ENCODE measurements at places on chromosomes 2 and 18.

- DNase-seq: no peak
Measured at GRCh38 chr2:143685421-143686078, 556.3 kb downstream of the ARHGAP15 start.

GRCh38 chr2:116674188-116674587, 1140.3 kb upstream of the DDX18 start:
- no peak for DNase-seq

DNA sequence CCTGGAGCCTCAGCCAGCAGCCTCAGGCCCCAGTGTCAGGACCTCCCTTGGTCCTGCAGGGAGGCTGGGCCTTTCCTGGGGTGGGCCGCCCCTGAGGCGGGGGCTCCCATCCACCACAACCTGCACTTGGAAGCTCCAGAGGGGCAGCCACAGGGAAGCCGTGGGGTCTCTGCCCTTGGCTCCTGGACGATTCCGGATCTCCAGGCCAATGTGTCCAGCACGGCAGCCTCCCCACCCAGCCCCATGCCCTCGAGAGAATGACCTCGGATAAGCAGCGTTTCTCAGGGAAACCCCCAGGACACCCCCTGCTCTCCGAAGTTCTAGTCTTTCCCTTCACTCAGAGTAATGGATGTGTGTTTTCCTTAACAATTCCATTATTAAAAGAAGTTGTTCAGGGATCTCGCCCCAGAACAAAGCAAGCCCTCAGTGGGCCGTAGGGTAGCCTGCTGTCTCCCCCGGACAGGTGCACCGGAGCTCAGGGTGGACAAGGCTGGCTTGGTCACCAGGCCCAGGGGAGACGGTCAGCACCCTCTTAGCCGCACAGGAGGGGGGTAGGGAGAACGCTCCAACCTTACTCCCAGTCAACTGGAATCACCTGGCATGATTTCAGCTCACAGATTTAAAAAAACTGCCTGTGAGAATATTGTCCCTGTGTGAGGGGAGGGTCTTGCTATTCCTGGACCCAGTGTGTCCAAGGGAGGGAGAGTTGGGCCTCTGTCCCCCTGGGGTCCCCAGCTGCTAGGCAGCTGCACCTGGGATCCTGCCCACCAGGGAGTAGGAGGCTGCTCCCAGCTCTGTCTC, 72.2 kb upstream of the OTOS start:
- DNase-seq: no peak

DNA sequence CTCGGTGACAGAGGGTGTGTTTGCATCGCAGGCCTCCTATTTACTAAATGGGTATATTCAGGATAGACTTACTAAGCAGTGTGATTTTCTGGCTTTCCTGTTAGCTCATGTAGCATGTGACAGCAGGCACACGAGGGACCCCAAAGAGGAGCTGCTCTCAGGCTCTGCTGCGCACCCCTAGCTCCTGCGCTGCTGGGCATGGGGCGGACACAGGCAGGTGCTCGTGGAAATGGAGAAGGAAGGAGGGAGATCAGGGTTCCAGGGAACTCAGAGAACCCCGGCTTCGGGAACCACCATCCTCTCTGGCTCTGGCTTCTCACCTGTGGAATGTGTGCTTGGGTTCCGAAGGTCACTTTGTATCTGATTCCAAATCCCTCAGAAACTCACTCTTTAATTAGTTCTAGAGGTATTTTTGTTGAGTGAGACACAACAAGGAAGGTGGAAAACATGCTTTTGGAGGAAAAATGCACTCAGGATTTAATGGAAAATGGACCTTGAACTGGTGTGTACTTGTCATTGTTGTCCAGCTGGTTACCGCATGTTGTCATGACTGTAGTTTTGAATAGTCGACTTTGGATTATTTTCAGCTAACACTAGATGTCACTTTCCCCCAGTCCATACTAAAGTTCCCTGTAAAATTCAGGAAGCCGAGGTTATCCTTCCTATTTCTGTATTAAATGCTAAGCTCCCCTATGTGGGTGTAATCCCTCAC, 3.5 kb downstream of the SNTG2 start:
- no peak for DNase-seq

DNA sequence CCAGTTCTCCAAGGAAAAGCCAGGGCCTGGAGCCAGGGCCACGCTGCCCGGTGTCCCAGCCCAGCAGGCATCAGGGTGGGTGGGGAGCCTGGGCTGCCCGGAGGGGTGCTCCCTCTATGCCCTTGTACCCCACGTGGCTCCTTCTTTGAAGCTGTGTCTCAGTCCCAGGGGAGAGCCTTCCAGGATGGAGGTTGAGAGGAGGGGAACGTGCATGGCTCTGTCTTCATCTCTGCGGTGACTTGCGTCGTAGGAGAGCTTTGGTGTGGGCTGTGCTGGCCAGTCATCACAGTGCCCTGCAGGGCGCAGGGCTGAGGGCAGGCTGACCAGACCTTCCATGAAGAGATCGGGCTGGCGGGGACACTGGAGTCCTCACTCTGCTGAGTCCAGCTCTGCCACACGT, 197.2 kb downstream of the LDLRAD4 start:
- no peak for DNase-seq

GRCh38 chr18:44557616-44558151, 123.0 kb upstream of the SETBP1 start:
- DNase-seq: no peak

DNA sequence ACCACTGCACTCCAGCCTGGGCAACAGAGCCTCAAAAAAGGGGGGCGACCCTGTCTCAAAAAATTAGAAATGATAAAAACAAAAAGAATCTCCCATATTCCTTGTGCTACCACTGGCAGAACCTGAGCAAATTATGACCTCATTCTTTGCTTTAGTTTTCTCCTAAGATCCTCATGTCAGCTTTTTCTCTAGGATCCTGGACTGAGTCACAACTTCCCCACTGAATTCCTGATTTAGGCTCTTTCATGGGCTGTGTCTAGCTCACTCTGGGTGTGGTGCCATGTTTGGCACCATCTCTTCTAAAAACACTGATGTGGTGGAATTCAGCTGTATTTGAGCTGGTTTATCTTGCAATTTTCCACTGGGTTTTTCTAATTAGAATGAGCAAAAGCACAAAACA, 37.1 kb downstream of the EXOC6B start:
- DNase-seq: no peak

GRCh38 chr2:239313776-239314175, 87.0 kb downstream of the HDAC4 start:
- DNase-seq: no peak

- no peak for DNase-seq
Measured at GRCh38 chr2:68274022-68274421, 21.7 kb upstream of the PPP3R1 start.

- no peak for DNase-seq
Measured at GRCh38 chr2:221546505-221547225, 25.4 kb downstream of the EPHA4 start.

- no peak for DNase-seq
Measured at GRCh38 chr18:10291568-10291981, 162.9 kb upstream of the APCDD1 start.

- no peak for DNase-seq
Measured at GRCh38 chr18:47248115-47248603, 3.3 kb downstream of the SKOR2 start.

- no peak for DNase-seq
Measured at GRCh38 chr2:61443342-61444041, 27.4 kb downstream of the USP34 start.

- DNase-seq: no peak
Measured at GRCh38 chr2:46815121-46815802, 100.3 kb downstream of the MCFD2 start.

DNA sequence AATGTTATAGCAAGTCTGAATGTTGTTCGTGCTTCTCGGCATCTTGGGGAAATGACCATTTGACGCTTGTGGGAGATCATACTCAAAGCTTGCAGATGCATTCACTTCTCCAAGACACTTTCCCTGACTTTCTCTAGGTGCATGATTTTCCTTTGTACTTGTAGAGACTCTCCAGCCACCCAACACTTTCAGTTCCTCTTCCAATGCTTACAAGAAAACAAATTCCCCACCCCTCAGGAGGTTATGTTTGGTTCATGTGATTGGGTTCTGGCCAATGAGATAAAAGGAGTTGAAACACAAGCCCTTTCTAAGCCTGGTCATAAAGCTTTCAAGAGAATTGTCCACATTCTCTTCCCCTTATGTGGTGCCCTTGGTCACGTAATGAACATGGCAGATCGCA, 156.3 kb downstream of the EPHA4 start:
- DNase-seq: no peak

Measured in stimulated activated CD4-positive, alpha-beta T cell treated with anti-CD3 and anti-CD28 coated beads, Interleukin-1b, Interleukin-23, amount 100 ng/mL, for 1 hour (primary cell).